ENCODE measurements at places on chromosomes 5 and 9. TPM values are rescaled to one million over a fixed set of nuclear protein-coding genes. Genes with fewer than 3 reads are reported as not detected.

Gene HK3
- 0.37 TPM for polyA plus RNA-seq

- no peak for DNase-seq
Observed at GRCh38 chr9:21983561-21983935, 10.6 kb downstream of the CDKN2A start.

- no peak for DNase-seq
Observed at GRCh38 chr9:80701061-80701460, 988.3 kb downstream of the TLE1 start.

GRCh38 chr9:136665111-136665703 is 2.5 kb downstream of the EGFL7 start:
- DNase-seq = no peak

GRCh38 chr9:84349671-84350070 is 9.1 kb upstream of the SLC28A3 start:
- DNase-seq = no peak

Gene PCDH1
- 30.4 TPM for polyA plus RNA-seq

GRCh38 chr5:15026944-15027343 is 155.4 kb upstream of the ANKH start:
- DNase-seq = no peak

Gene CNTNAP3B
- 20.1 TPM for polyA plus RNA-seq

- DNase-seq = no peak
Observed at GRCh38 chr5:139855451-139855850, 59.8 kb downstream of the PSD2 start.

DNA sequence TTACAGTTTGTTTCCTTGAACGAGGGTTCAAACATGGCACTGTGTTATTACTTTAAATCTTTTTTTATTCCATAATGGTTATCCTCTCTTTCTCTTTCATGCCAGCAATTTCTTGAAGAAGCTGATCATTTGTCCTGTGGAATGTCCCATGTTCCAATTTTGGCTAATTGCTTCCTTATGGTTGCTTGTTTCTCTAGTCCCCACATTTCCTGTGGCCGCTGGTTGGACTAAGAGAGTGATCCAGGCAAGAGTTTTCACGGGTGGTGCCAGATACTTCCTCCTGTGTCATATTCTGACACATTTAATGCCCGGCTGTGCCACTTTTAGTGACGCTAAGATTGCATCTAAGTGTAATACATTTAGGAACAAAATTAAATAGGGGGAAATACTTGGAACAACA is 83.8 kb upstream of the FAM169A start:
- DNase-seq = no peak

- peak; percentile 74 for DNase-seq
Observed at GRCh38 chr9:93468763-93469456, 15.5 kb upstream of the FAM120AOS start.

Gene B4GALT1
- 125 TPM for polyA plus RNA-seq

- DNase-seq = no peak
Observed at GRCh38 chr5:152838241-152838786, 433.2 kb upstream of the NMUR2 start.

- no peak for DNase-seq
Observed at GRCh38 chr9:132671620-132672412, 1.6 kb downstream of the GTF3C4 start.

DNA sequence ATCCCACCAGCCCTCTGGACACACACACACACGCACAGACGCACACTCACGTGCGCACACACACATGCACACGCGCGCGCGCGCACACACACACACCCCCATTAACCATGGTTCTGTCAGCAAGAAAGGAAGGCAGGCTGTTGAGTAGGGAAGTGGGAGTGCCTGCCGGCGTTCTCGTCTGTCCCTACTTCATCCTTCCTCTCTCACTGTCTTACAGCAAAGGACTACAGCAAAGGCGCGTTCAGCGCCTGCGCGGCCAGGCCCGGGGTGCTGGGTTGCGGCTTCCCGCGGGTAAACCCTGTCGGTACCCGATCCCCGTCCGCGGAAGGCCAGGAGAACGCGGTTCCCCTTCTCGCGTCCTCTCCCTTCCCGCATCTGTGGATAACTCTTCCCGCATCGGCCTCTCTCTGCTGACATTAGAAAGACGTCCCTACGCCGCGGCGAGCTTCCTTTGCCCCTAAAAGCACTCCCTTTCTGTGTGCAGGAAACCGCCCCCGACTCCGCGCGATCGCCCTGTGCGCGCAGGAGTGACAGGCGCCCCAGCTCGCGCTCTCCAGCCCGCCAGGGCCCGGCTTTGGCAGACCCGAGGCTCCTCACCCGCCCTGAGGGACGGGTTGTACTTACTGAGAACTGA is 219.2 kb downstream of the AGTPBP1 start:
- DNase-seq = peak; percentile 60

DNA sequence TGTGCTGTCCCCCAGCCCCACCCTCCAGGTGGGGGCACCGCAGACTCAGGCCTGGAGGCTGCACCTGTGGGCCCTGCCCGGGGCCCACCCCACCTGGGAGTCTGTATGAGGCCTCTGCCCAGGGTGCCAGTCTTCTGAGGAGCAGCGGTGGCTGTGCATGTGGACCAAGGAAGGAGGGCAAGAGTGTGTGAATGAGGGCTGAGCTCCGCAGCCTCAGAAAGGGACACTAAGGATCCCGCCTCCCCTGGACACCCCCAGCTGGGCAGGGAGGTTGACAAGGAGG is 19.1 kb downstream of the FGD3 start:
- no peak for DNase-seq

- no peak for DNase-seq
Observed at GRCh38 chr9:96088510-96088909, 213.0 kb downstream of the ERCC6L2 start.

Gene CD74
- polyA plus RNA-seq = 278 TPM

GRCh38 chr5:180074462-180074861 is 2.9 kb upstream of the RNF130 start:
- DNase-seq = no peak

GRCh38 chr9:7901621-7902020 is 102.0 kb upstream of the DMAC1 start:
- no peak for DNase-seq

Gene RNF44
- 73.4 TPM for polyA plus RNA-seq

Gene CCL27
- polyA plus RNA-seq = 0.37 TPM

- DNase-seq = no peak
Observed at GRCh38 chr9:35177520-35177919, 15.7 kb downstream of the UNC13B start.

Gene SLC6A18
- 2.5 TPM for polyA plus RNA-seq

DNA sequence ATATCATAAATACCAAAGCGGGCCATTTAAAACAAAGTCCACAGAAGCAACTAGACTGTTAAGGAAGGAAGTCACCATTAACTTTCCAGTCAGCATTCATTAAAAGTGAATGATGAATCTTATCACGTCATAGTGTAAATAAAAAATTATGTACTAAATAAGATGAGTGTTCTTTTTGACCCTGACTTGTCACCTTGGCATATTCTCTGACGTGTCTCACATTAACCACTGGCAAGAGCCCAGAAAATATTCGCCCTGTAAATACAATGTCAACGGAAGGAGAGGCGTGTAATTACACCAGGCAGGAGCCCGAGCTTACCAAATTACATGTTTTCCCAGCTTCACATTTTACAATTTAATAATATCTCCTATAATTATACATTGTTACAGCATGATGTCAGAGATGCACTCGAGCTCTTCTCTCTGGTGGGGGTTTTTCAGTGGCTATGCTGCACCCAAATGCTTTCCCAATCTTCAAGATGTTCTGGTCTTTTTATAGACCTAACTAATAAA is 29.3 kb upstream of the UBE2QL1 start:
- peak; percentile 2 for DNase-seq

DNA sequence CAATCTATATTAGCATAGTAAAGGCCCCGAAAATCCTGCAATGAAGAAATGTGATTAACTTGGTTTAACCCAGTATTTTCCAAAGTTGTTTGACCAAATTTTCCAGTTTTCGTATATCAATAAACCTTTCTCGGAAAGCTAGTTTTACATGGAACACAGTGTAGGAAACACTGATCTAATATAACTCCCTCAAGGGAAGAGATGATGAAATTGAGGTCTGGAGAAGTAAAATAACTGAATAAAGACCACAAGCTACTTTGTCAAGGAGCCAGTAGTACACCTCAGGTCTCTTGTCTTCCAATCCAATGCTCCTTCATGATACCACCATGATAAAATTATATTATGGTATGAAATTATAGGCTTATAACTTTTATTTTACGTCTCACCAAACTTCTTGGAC is 118.1 kb upstream of the TARS1 start:
- no peak for DNase-seq

- DNase-seq = no peak
Observed at GRCh38 chr5:75617736-75618352, 6.6 kb downstream of the ANKDD1B start.

- DNase-seq = no peak
Observed at GRCh38 chr9:135020481-135021392, 66.7 kb upstream of the OLFM1 start.

Gene NTNG2
- 0.41 TPM for polyA plus RNA-seq

DNA sequence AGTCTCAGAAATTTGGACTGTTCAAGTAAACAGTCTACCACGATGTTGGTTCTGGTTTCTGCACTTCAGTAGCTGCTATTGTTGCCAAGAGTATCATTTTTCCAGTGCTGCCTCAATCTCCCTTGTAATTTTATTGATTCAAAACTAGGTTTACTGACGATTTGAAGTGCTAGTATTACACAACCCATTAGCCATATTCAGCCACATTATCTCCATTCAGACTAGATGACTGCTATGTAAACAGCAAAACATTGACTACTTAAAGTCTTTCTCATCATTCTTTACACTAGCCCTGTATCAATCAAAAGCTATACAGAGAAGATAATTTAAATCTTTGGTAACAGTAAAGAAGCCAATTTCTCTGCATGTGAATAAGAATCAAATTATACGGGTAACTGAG is 102.0 kb upstream of the TSLP start:
- no peak for DNase-seq

Gene IRX1
- polyA plus RNA-seq = 53.8 TPM

Gene ANXA2R
- polyA plus RNA-seq = 1.6 TPM

DNA sequence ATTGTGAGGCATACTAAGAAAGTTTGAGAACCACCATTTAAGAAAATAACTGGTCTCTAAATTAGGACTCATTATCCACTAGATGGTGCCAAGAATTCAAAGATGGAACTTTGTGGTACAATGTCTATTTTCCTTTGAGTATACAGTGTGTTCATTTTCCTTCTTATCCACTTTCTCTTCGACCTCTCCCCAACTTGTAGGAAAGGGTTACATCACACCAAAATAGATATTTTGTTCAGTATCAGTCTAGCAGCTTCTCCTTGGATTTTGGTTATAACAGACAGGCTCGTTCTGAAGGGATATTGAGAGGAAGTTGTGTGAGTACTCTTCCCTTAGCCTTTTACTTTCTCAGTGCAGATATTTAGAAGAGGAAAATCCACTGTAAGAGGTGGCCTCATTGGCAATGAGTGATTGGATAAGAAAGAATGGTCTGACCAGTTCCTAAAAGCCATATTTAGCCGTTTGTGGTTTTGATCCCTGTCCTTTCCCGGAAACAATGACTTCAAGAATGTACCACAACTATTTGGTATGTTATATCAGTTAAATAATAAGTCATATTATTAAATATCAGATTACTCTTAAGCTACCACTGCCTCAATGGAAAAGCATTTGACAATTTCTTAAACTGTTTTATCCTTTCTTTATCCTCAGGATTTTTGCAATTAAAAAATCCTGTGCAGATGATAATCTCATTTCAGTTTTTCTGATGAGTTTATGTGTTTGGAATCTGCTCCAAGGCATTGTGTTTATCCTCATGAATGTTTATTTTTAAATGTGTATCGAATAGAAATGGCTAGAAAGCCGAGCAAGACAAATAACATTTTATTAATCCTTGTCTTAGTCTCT is 69.0 kb upstream of the GRAMD2B start:
- DNase-seq = peak; percentile 71

- DNase-seq = no peak
Observed at GRCh38 chr9:120104771-120105170, 475.2 kb downstream of the CDK5RAP2 start.

DNA sequence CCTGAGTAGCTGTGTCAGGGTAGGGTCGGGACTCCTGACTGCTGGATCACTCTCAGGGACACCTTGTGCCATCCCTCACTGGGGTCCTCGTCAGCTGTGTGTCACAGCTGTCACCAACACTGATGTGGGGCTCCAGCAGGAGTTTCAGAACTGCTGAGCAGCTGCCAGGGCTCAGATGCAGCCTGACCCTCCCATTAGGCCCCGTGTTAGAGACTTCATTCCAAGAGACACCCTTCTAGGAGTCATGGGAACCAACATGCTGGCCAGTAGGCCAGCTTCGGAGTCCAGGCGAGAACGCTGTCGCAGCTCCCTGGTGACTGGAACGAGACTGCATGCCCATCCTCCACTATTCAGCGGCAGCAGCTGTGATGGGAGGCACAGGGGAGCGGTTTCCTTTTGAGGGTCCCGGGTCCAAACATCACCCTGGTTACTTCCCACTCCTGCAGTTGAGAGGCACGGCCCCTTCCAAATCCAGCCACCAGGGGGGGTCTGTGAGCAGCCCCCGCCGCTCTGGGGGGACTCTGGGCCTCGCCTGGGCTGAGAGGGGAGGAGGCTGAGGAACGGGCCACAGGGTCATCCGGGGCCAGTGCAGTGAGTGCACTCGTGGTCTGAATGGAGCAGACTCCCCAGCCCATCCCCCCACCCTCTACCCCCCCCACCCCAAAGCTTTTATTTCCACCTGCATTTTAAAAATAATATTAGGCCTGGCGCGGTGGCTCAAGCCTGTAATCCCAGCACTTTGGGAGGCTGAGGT is 12.6 kb upstream of the TCF7 start:
- no peak for DNase-seq
